GM06990 (cell line): ENCODE measurements at places on chromosomes 2 and 18.

DNA sequence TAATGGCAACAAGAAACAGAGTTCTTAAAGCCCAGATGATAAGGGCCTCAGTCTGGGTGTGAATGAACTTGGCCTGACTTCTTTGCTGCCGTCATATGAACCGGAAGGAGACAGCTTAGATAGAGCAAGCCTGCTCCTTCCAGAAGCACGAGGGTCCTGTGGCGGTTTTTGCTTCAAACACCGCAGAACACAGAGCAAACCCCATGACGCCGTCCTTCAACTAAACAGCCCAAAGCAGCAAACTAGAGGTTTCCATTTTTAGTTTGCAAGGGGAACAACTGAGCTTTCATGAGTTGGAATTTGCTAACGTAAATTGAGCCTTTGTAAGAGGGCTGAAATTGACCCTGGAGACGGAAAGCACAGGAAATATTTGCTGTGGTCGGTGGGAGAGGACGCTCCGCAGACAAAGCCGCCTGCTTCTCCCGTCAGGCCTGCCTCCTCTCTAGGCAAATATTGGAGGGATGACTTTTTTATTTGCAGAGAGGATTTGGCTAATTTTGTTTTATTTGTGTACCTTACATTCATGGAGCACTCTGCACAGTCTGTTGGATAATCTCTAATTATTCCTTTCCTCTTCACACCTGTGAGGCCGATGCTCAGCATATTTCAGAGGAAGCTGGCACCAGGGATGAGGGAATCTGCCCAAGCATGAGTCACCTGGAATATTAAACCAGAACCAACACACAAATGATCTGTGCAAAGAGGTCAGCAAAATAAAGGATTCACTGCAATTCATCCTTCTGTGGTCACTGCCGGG lies 134.0 kb upstream of the NCK2 start:
- no peak for DNase-seq

- DNase-seq, result no peak
Measured at GRCh38 chr2:211270257-211270656, 713.9 kb downstream of the CPS1 start.

GRCh38 chr2:120285056-120285455 lies 32.4 kb downstream of the RALB start:
- DNase-seq, result no peak

GRCh38 chr2:228181098-228182019 lies at the start of gene SPHKAP:
Gene SPHKAP, minus strand, starts transcription at chr2:228181687. Its CDS starts 89 bp downstream, at chr2:228181598.
- DNase-seq, result peak; percentile 9

GRCh38 chr2:109346601-109347228 lies 217.7 kb downstream of the SH3RF3 start:
- no peak for DNase-seq

DNA sequence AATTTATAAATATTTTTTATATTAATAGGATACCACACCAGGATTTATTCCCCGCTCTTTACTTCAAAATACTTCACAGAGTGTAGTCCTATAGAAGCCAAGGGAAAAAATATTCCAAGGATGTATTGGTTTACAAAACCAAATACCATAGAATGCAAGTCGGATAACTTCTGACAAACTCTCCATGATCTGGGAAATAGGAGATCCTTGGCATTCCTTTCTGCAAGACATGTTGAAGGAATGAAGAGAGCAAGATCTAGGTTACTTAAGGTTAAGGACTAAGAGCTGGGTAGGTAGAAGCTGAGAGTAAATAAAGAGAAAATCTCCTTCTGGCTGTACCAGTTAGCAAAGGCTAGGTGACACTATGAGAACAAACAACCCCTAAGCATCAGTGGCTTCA lies 141.2 kb downstream of the LRATD1 start:
- no peak for DNase-seq

GRCh38 chr2:190718652-190719526 lies 70.0 kb downstream of the NAB1 start:
- peak; percentile 42 for DNase-seq

GRCh38 chr18:36460854-36461253 lies 163.3 kb downstream of the FHOD3 start:
- no peak for DNase-seq

- DNase-seq, result no peak
Measured at GRCh38 chr2:121003391-121003790, 267.7 kb downstream of the GLI2 start.
